ENCODE measurements at places on chromosomes 1 and 21. TPM values are rescaled to one million over a fixed set of nuclear protein-coding genes. Genes with fewer than 3 reads are reported as not detected.

DNA sequence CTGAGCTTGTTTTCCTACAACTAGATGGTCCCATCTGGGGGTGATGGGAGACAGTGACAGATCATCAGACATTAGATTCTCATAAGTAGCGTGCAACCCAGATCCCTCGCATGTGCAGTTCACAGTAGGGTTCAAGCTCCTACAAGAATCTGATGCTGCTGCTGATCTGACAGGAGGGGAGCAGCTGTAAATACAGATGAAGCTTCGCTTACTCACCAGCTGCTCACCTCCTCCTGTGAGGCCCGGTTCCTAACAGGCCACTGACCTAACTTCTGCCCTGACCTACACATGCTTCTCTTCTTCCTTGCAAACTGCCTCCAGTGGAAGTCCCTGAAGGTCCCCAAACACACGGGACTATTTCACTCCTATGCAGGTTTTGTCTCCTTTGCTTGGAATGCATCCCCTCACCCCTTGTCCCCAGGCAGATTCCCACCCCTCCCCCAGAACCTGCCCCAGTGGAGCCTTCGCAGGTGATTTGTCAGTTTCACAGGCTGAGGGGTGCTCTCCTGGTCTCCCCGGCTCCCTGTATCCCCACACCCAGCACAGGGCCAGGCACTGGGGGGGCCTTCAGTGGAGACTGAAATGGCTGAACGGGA is 5.7 kb upstream of the ZBTB48 start:
- H3K36me3 ChIP-seq = no peaks in the 10 kb centered on the region
- no peaks in the 10 kb centered on the region for H3K27me3 ChIP-seq
- DNase-seq = no peak
- no peak overlapping the region for H3K4me3 ChIP-seq

GRCh38 chr1:9654051-9654833 is 2.7 kb downstream of the PIK3CD start:
- no peak overlapping the region for H3K27ac ChIP-seq
- peak overlapping the region; percentile 64 for H3K4me3 ChIP-seq
- DNase-seq = no peak
- peaks cover 63% of the 10 kb centered on the region for H3K27me3 ChIP-seq
- H3K4me1 ChIP-seq = peaks cover 19% of the 10 kb centered on the region

- no peaks in the 10 kb centered on the region for H3K27me3 ChIP-seq
- H3K27ac ChIP-seq = peak overlapping the region; percentile 88
- H3K4me3 ChIP-seq = peak overlapping the region; percentile 58
- peaks cover 30% of the 10 kb centered on the region for H3K4me1 ChIP-seq
Observed at GRCh38 chr1:28439320-28439719, 66.5 kb upstream of the RCC1 start.

Gene NBPF6
- not detected for total RNA-seq

Gene G0S2
- total RNA-seq = 307 TPM

DNA sequence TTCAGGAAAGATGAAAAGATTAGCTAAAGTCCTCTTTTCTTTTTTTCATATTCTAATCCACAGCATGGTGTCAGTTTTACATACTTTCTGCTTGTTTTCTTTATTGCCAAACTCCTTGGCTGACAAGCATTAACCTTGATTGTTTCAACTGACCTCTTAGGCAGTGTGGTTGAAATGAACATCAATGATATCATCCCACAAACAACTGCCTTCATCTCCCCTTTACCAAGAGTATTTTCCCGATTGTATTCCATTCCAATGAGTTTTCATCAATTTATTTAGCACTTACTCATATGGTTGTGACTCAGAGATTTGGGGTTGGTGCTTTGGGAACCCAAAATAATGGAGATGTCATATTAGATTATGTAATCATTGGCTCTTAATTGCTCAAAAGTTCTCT is 71.8 kb downstream of the SPAG17 start:
- no peak overlapping the region for H3K4me3 ChIP-seq
- H3K27ac ChIP-seq = no peak overlapping the region
- peaks cover 4% of the 10 kb centered on the region for H3K27me3 ChIP-seq
- no peak for DNase-seq
- H3K4me1 ChIP-seq = no peaks in the 10 kb centered on the region
- no peaks in the 10 kb centered on the region for H3K36me3 ChIP-seq

- H3K36me3 ChIP-seq = no peaks in the 10 kb centered on the region
- no peak overlapping the region for H3K4me3 ChIP-seq
- peaks cover 49% of the 10 kb centered on the region for H3K4me1 ChIP-seq
- peak; percentile 33 for DNase-seq
- peak overlapping the region; percentile 78 for H3K27ac ChIP-seq
Observed at GRCh38 chr1:162283657-162284056, 93.0 kb downstream of the SPATA46 start.

- no peaks in the 10 kb centered on the region for H3K36me3 ChIP-seq
- H3K4me3 ChIP-seq = no peak overlapping the region
- no peak overlapping the region for H3K27ac ChIP-seq
- peaks cover 4% of the 10 kb centered on the region for H3K4me1 ChIP-seq
- H3K27me3 ChIP-seq = no peaks in the 10 kb centered on the region
- DNase-seq = no peak
Observed at GRCh38 chr1:89951766-89952604, 42.9 kb upstream of the ZNF326 start.

GRCh38 chr21:39610703-39611102 is 2.0 kb upstream of the B3GALT5 start:
- H3K4me1 ChIP-seq = peaks cover 8% of the 10 kb centered on the region
- no peak for DNase-seq
- no peaks in the 10 kb centered on the region for H3K36me3 ChIP-seq
- H3K27ac ChIP-seq = no peak overlapping the region
- no peak overlapping the region for H3K4me3 ChIP-seq
- peaks cover 43% of the 10 kb centered on the region for H3K27me3 ChIP-seq

DNA sequence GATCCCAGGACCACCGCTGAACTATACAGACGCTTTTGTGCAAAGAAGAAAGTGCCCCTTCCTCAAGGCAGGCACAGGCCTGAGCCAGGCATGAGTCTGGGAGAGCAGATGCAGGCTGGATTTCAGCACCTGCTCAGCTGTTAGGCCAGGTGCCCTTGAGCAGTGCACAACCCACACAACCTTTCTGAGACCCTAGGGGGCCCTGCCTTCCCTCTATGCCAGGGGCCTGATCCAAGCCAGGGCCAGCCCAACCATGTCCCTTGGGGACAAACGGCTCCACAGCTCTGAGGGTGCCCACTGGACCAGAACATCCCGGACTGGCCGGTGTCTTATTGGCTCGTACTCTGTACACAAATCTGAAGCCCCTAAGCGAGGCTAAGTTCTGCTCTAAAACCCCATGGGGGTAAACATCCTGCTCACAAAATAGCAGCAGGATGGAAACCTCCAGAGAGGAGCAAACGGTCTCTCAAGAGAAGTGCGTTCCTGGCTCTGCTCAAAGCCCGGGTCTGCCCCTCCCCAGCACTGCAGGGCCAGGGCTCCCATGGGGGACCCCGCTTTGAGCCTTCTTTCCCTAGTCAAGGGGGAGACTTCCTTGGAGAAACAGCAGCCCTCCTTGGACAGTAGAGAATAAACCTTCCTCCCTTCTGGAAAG is 275.1 kb downstream of the NPHP4 start:
- no peak for DNase-seq
- H3K4me3 ChIP-seq = no peak overlapping the region

- no peaks in the 10 kb centered on the region for H3K36me3 ChIP-seq
- H3K4me1 ChIP-seq = peaks cover 6% of the 10 kb centered on the region
- H3K27me3 ChIP-seq = peaks cover 4% of the 10 kb centered on the region
- no peak overlapping the region for H3K4me3 ChIP-seq
Observed at GRCh38 chr1:213623064-213623581, 364.6 kb upstream of the PROX1 start.

Gene IARS2
- total RNA-seq = 77.5 TPM

DNA sequence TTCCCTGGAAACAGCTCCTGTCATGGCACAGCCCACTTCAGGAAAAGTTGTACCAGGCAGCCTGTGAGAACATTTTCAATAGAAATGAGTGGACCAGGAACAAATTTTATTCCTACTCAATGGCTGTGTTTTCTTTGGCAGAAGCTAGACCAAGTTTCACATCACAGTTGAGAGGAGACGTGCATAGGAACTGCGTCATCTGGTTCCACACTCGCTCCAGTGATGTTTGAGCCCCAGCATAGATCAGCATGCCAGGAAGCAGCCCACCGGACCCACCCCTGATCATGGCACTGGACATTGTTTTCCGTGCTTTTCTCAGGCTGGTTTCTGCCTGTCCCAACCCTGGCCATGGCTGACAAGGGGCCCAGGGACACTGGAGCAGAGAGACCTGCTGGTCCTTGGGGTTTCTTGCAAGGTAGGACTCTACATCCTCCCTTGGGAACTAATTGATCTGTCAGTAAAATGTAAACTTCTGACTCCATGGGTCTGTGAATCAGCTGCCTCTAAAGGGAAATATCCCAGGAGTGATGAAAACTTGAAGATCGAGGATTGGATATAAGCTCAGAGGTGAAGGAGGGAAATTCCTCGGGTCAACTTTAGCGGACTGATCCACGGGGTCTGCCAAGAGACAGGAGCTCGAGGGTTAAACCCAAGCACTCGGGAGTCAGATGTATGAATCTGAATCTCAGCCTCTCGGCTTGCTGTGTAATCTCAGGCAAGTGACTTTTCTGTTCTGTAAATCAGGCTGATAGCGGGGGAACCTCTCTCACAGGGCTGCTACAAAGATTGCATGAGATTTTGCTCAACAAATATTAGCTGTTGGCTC is 35.7 kb downstream of the NEK2 start:
- no peaks in the 10 kb centered on the region for H3K27me3 ChIP-seq
- H3K4me3 ChIP-seq = no peak overlapping the region
- H3K27ac ChIP-seq = no peak overlapping the region
- H3K36me3 ChIP-seq = no peaks in the 10 kb centered on the region
- H3K4me1 ChIP-seq = peaks cover 13% of the 10 kb centered on the region
- DNase-seq = no peak

DNA sequence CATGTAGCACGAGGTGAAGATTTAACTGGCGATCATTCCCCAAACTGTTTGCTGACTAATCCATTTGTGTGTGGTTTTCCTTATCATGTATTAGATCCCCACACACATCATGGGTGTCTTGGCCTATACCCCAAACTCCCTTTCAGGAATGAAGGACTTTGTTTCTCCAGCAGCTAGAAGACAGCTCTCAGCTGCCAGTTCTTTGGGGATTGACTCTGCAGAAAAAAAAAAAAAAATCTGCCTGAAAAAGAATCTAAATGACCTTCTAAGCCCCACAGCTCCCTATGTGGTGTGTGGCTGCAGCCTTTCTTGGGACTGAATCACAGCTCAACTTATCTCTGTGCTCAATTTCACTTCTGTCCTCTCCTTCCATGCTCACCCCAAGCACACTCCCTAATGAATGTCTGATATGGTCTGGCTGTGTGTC is 256.3 kb upstream of the DUSP10 start:
- H3K27ac ChIP-seq = no peak overlapping the region
- H3K27me3 ChIP-seq = no peaks in the 10 kb centered on the region
- no peak overlapping the region for H3K4me3 ChIP-seq
- no peaks in the 10 kb centered on the region for H3K4me1 ChIP-seq

DNA sequence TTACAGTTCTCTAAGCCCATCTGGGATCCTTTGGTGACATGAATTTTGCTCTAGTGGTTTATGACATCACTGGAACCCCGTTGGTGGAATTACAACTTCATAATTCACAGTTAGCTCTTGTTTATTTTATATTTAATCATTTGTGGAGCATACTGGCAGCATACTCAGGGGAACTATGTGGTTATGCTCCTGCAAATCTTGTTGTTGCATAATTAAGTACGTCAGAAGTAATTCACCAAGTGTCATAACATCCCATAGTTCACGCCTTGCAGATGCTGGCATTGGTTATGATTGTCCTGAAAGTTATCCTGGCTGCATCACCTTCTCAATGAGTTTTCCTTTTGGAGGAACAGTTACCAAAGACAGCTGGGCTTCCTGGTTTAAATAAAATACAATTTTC is 16.5 kb downstream of the PRRX1 start:
- no peaks in the 10 kb centered on the region for H3K36me3 ChIP-seq
- H3K4me3 ChIP-seq = no peak overlapping the region
- no peaks in the 10 kb centered on the region for H3K27me3 ChIP-seq
- DNase-seq = no peak
- H3K4me1 ChIP-seq = peaks cover 59% of the 10 kb centered on the region

GRCh38 chr1:54407404-54408146 is 1.4 kb upstream of the SSBP3 start:
- DNase-seq = peak; percentile 39
- peak overlapping the region; percentile 95 for H3K4me3 ChIP-seq
- H3K4me1 ChIP-seq = peaks cover 61% of the 10 kb centered on the region
- peak overlapping the region; percentile 93 for H3K27ac ChIP-seq

DNA sequence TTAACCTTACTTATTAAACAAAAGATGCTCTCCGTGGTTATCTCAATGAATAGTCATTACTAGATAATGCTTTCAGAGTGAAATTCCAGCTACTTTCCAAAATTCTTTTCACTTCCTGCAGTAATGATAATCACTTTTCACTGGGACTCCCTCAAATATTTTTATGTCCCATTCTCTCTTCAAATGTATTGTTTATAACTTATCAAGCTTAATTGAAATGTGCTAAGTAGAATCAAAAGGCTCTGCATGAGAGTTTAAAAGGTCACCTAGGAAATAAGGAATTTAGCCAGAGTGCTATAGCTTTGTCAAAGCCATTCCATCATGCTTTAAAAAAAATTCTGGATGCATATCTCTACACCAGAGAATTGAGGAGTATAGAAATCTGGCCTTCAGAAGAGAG is 106.4 kb downstream of the ODF2L start:
- H3K4me3 ChIP-seq = no peak overlapping the region
- no peaks in the 10 kb centered on the region for H3K27me3 ChIP-seq
- H3K27ac ChIP-seq = no peak overlapping the region
- H3K36me3 ChIP-seq = no peaks in the 10 kb centered on the region

DNA sequence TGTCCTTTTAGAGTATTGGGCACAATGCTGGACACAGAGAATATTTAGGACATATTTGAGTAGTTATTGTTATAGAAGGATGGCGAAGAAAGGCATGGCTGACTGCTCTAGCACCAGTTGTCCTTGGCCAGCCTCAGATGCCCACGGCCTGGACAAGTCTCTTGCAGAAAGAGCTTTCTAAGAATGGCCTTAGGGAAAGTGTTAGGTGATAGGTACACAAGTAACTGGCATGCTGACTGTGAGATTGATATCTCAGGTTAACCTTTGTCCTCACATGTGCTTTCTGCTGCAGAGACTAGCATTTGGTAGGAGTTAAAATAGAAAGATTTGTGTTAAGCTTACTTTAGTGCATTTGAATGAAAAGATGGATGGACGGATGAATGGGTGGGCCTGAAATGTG is 10.1 kb downstream of the SFT2D2 start:
- peaks cover 77% of the 10 kb centered on the region for H3K36me3 ChIP-seq
- H3K4me3 ChIP-seq = no peak overlapping the region
- H3K27ac ChIP-seq = no peak overlapping the region
- peaks cover 8% of the 10 kb centered on the region for H3K4me1 ChIP-seq

DNA sequence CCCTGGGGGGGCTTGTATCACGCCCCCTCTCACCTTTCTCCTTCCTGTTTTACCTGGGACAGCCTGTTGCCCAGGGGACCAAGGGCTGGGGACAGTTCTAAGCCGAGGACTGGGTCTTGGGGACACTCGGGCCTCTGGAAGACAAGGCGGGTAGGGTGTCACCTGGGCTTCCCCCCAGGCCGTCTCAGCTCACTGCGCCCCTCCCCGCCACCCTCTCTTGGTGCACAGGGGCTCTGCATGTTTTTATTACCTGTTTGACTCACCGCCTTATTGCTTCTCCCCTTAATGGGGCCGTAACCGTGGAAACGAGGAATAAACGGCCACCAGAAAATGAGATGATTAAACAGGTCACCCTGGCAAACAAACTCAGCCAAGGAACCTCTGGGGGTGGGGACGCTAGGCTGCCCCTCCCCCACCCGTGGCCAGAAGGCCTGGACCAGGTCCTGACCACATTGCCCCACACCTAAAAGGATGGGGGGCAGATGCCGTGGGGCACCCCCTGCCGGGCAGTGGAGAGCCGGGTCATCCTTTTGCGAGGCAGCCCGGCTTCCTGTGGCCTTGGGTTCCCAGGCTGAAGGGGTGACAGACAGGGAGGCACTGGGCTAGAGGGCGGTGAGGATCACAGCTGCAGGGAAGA is 109.9 kb downstream of the CASZ1 start:
- DNase-seq = no peak
- no peak overlapping the region for H3K4me3 ChIP-seq
- H3K27ac ChIP-seq = peak overlapping the region; percentile 91

Gene OR4F16
- not detected for total RNA-seq

Measured in left ventricle myocardium inferior (tissue), 1 donor.